ENCODE measurements at places on chromosomes 3 and 15.

- no peak for DNase-seq
Measured at GRCh38 chr3:23728601-23729117, 77.1 kb upstream of the UBE2E1 start.

- DNase-seq = no peak
Measured at GRCh38 chr3:47024932-47025331, 45.5 kb downstream of the NBEAL2 start.

- DNase-seq = no peak
Measured at GRCh38 chr15:82045179-82045891, 483 bp downstream of the MEX3B start.

DNA sequence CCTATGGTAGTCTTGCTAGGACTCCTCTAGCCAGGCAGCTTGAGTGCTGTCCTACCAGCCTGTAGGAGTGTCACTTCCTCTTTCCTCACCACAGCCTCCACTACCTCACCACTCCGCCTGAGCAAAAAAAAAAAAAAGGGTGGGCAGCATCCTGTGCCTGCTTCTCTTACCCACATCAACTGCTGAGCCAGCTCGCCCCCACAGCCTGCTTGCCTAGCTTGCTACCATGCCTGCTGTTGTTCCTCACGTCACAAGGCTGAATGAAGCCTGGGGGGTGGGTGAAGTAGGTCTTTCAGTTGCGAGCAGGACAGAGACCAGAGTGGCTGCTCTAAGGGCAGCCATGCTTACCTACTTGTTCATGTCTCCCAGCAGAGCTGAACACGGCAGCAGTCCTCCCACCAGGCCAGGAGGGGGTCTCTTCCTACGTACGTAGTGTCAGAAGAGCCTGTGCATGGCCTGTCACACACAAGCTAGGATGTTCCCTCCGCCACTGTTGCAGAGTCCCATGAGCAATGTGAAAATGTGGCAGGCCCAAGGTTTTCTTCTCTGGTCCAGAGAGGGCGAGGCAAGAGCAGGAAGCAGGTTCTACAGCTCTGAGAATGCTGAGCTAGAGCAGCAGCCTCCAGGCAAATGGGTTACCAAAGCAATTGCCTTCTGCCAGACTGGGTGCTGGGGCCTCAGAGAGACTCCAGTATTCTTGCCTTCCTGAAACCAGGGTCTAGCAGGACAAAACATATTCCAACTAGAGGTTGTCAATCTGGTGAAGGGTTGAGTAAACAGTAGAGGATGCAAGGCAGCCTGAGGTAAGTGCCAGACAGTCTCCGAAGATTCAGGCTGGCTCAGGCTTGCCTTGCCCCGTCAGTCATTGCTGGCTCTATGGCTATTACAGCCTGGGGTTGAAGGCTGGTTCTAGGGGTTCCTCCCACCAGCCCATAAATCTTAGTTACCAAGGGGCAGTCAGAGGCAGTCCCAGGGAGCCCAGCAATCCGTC, 8.1 kb downstream of the PPM1M start:
- DNase-seq = no peak

- DNase-seq = no peak
Measured at GRCh38 chr3:120475722-120476377, 25.1 kb upstream of the FSTL1 start.

GRCh38 chr3:128616516-128617269, 33.9 kb downstream of the RPN1 start:
- DNase-seq = no peak

DNA sequence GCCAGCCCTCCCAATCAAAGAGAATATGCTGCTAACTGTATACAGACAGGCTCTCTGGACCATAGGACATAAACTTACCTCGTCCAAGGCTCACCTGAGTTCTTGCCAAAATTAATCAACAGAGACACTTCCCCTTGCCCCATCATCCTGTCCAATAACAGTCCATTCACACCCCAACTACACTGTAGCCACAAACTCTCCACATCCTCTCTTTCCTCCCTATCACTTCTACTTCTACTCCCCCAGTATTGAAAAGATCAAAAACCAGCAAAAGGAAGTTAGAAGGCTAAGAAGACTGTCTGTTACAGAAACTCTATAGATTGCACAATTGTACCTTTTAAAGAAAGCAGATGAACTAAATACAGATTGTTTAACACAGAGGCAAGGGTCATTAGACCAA, 133.5 kb upstream of the STT3B start:
- no peak for DNase-seq

GRCh38 chr3:127196466-127197299, 3.8 kb downstream of the PRR23E start:
- DNase-seq = no peak

GRCh38 chr3:43857361-43858293, 166.9 kb downstream of the ABHD5 start:
- no peak for DNase-seq

DNA sequence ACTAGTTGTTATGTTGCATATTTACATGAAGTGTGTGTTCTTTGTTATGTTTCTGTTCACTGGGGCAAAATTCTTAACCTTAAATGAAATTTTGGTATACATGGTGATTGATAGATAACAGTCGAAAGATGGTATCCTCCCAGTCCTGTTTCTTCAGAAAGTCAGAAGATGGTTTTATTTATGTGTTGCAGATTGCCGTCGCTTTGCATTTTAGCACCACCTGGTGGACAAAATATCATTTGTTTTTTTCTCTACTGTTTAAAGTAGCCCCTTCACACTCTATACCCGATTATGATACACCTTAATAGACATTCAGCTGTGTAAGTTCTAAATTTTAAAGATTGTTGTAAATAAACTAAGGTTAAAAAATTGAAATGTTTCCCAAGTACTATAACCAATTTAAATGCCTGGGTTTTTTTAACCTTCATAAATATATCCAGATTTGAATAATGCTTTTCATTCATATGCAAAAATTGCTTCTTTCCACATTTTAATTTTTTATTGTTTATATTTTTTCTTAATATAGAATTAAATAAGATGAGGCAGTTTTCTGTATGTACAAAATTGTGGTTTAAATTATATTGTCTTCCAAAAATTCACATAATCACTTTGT, 152.2 kb downstream of the ALCAM start:
- no peak for DNase-seq

GRCh38 chr15:96020797-96021196, 309.7 kb upstream of the NR2F2 start:
- DNase-seq = no peak

DNA sequence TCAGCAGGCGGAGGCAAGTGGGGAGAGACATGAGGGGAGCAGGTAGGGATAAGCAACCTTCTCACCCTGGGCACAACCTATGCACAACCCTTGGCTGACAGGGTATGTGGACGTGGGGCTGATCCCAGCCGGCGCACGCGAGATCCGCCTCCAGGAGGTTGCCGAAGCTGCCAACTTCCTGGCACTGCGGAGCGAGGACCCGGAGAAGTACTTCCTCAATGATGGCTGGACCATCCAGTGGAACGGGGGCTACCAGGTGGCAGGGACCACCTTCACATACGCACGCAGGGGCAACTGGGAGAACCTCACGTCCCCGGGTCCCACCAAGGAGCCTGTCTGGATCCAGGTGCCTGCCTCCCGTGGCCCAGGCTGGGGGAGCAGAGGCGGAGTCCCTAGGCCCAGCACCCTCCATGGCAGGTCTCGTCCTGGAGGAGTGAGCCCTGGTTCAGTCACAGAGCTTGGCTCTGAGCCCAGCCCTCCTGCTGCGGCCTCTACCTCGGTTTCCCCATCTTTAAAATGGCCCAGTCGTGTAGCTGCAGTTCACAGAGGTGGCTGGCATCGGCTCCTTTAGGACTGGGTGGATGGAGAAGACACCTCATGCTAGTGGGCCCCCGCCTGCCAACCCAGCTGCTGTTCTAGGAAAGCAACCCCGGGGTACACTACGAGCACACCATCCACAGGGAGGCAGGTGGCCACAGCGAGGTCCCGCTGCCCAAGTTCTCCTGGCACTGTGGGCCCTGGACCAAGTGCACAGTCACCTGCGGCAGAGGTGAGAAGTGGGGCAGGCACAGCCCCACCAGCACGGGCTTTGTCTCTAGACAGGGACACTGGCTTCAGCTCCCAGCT, 96.0 kb downstream of the TBC1D2B start:
- DNase-seq = no peak

GRCh38 chr3:42106646-42107045, 15.5 kb downstream of the TRAK1 start:
- no peak for DNase-seq

- DNase-seq = no peak
Measured at GRCh38 chr3:56164436-56164835, 303.8 kb downstream of the ERC2 start.

DNA sequence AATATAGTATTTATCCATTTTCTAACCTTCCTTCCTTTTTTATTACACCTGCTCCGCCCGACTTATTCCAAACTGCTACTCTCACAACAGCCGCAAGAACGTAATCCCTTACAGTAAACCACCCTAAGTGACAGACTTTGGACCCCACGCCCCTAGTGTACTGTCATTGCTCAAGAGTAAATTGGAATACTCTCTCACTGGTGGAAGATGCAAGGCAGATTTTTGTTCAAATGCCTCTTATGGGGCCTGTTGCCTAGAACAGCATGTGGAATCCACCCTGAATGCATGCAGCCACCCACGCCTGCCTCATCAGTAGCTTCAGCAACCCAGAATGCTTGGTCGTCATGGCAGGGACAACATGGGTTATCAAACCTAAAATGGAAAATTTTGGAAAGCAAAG, 226.2 kb upstream of the ST8SIA2 start:
- DNase-seq = no peak

DNA sequence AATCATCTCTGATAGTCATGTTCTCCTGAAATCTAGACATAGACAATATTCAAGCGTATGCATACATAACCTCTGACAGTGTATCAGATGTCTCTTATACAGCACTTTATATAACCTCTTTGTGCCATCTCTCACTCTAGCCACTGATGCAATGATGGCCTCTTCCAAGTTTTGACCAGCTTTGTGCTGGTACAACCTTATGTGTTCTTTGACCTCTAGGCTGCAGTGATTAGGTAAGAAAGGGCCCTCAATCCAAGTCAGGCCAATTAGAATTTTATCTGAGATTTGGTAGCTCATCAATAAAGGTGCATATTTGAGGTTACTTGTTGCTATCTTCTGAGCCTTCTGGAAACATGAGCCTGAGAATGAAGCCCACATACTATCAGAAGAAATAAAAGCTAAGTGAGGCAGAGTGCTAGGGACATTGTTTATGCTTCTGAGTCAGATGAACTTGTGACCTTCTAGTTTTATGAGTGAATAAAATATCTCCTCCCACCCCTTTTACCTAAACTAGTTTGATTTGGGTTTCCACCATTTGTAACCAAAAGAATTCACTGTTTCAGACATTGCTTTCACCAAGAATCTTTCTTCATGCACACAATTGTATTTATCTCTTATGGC, 283.2 kb upstream of the SUCLG2 start:
- no peak for DNase-seq

GRCh38 chr3:126501054-126501453, 16.5 kb downstream of the UROC1 start:
- DNase-seq = no peak

DNA sequence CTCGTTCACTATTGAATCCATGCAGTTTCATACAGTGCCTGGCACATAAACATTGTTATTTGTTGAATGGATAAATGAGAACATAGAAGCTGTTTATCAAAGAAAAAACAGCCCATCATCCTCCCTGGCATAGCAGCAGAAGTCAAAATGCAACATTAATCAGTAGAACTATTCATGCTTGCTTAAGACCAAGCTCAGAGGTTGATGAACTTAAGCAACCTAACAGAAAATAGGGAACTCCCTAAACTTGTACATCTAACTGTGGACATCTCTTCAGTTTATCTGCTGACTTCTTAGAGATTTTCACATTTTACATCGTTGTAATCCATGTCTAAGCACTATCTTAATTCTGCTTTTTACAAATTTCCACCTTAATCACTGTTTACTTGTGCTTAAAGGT, 29.2 kb downstream of the SENP8 start:
- no peak for DNase-seq

GRCh38 chr15:65663521-65663920, 41.8 kb downstream of the SLC24A1 start:
- no peak for DNase-seq

DNA sequence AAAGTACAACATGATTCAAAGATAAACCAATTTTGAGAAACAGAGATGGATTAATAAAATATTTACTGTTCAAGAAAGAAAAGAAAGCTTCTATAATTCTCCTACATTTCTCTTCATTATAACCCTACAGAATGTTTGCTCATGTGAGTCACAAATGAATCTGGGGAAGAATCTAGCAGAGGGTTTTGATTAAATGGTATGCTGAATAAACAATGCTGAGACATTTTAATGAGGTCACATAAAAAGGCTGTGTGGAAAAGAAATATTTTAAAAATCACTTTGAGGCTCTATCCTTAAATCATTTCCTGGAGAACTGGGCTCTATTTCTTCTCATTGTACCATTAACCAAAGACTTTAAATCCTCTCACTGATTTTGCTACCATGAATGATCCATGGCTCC, 727.7 kb downstream of the NTRK3 start:
- no peak for DNase-seq

- no peak for DNase-seq
Measured at GRCh38 chr3:104584682-104585081, 782.0 kb upstream of the ALCAM start.

GRCh38 chr15:78879517-78880241, 7.0 kb downstream of the MORF4L1 start:
- no peak for DNase-seq

DNA sequence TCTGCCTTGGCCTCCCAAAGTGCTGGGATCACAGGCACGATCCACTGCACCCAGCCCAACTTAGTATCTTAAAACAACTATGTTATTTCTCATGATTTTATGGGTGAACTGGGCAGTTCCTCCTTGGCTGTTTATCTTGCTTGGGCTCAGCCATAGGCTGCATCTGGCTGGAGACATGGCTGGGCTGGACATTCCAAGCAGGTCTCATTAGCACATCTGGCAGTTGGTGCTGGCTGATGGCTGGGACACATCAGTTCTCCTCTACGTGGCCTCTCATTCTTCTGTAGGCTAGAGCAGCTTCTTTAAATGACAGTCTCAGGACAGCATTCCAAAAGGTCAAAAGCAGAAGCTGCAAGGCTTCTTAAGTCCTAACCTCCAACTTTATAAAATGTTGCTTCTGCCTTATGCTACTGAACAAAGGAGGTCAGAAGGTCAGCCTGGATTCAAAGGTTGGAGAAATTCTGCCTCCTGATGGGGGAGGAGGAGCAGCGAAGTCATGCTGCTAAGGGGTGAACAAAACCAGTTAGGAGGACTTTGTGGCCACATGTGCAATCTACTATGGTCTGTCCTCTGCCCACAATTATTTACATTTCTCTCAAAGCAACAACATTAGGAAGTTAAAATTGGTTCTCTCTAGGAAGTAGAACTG, 144.0 kb downstream of the AQP9 start:
- no peak for DNase-seq

DNA sequence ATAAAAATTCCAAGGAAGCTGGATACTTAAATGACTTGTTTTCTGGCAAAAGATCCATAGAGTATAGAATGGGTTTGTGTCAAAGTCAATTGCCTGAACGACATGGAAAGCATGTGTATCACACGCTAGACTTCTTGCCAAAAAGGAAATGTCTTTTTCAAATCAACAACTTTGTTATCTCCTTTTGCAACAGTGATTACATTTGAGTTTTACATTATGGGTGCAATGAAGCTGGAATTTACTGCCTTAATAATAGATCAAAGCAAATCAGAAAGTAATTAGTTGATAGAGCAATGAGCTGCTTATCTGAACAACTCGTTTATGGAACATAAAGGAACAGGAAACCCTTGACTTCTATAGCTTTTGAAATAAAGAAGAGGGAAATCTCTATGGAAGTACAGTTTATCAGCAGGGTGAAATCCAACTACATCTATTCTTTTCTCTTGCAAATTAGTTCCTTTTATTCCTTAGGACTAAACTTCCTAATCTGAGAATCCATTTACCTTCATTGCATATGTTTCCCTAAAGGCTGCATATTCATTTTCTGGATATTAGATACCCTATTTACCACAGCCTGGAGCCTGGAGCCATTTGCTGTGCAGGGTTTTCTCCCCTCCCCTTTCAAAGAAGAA, 415.1 kb upstream of the NECTIN3 start:
- DNase-seq = no peak

Data from stimulated activated CD4-positive, alpha-beta T cell treated with anti-CD3 and anti-CD28 coated beads, Interleukin-1b, Interleukin-23, amount 100 ng/mL, for 1 hour (primary cell).